Right cardiac atrium (tissue), 5 donors: ENCODE measurements at places on chromosomes 1 and 21. TPM values are rescaled to one million over a fixed set of nuclear protein-coding genes. Genes with fewer than 3 reads are reported as not detected.
A peak's percentile ranks its signal among the peaks of the same experiment; 100 is the strongest.

DNA sequence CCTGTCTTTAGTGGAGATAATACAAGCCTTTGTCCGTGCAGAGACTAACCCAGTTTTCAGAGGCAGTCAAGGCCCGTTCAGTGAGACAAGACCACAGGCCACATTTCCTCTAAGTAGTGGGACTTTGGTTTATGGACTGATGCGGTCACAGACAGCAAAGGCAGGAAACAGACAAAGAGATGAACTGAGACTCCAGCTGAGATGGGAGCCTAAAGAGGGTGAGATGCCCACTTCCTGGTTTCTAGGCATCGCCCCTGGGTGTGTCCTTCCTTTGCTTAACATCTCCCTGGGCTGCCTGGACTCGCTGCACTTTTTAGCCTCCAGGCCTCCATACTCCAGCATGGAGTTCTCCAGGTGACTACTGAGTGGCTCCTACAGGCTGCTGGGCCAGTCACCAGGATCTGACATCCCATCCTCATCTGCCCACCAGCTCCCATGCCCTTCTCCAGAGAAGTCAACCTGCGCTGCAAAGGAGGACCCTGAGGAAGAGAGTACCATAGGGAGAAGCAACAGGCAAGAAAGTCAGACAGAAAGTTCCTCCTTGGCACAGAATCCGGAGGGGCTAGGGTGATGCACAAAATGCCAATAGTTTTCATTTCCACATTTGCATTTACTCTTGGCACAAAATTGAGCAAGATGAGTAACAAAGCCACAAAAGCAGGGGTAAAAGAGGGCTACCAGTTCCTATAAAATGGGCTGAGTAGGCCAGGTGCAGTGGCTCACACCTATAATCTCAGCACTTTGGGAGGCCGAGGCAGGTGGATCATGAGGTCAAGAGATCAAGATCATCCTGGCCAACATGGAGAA, 15.1 kb downstream of the THEMIS2 start:
- DNase-seq: no peak

GRCh38 chr1:3902111-3902511, 2.0 kb upstream of the C1orf174 start:
- peak; percentile 70 for DNase-seq

DNA sequence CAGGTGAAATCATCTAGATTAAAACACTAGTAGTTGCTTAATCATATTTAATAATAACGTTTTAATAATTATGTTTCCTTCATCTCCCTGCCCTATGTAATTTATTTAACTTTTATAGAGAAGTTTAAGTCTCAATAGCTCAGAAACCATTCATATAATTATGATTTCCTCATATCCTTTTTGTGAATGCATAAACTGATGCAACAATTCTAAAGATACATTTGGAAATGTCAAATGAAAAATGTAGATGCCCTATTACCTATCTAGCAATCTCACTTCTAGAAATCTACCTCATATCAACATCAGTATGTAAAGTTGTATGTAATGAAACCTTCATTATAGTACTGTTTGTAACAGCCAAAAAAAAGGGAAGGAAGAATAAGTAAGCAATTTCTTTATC, 10.5 kb downstream of the DRAM2 start:
- no peak for DNase-seq

GRCh38 chr1:7299994-7300393, 471.1 kb upstream of the VAMP3 start:
- DNase-seq: no peak

DNA sequence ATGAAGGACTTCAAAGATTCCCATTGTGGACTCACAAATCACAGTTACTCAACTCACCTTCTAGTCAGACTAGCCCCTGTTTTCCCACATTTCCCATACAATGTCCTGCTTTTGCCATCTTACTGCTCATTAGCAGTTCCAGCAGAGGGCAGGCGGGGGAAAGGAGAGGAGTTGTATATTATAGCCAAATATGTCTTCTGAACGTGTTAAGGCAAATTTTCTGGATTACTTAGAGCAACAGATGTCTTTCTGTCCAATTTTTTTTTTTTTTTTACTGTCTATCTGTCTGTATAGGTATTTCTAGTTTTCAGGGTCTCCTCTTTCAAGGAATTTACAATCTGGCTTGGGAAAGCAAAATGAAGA, 29.9 kb upstream of the DDAH1 start:
- peak; percentile 45 for DNase-seq

GRCh38 chr1:182783068-182783467, 6.5 kb upstream of the NPL start:
- no peak for DNase-seq

DNA sequence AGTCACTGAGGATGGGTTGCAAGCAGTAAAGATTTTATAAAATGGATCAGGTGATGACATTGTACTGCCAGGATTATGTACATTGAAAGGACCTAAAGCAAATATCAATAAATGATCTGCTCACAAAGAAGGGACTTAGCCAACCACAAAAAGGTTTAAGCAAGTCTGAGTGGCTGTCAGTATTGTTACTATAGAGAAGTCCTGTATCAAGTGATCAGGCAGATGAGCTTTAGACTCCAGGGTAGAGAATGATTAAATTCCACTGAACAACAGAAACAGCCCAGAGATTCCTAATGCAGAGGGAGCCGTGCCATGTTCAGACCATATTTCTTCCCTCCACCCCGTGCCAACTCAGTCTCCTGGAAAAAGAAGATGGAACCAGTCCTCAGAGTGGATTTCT, 138.9 kb downstream of the SETD4 start:
- DNase-seq: no peak

DNA sequence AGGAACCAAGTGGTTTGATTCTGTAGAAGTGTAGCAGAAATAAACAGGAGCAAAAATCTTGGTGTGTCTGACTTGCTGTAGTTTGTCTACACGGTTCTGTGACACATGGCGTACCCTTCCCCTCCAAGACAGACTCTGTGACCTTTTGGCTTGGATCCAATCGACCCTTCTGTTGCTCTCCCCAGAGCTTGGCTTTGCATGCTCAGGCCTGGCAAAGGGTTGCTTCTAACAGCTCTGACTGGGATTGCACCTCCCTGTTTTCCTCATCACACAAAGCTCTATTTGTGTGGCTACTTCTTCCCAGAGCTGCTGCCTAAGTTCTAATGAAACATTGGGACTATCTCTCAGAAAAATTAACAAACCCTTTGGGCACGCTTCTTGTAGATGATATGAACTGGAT, 24.0 kb downstream of the NGF start:
- DNase-seq: peak; percentile 59

GRCh38 chr1:110107867-110108469, 4.3 kb upstream of the UBL4B start:
- DNase-seq: no peak

- peak; percentile 90 for DNase-seq
Observed at GRCh38 chr1:27598902-27599528, 4.9 kb downstream of the AHDC1 start.

GRCh38 chr1:208803011-208803811, 559.0 kb upstream of the PLXNA2 start:
- DNase-seq: no peak

The MPL gene
- 1.3 TPM for total RNA-seq

The ARMH1 gene
- 0.59 TPM for total RNA-seq

The OR2T11 gene
- not detected for total RNA-seq

The TEKT2 gene
- not detected for total RNA-seq

The MCOLN3 gene
- 18.9 TPM for total RNA-seq

The RGS8 gene
- total RNA-seq: 0.33 TPM

The CIART gene
- 5.5 TPM for total RNA-seq

The VANGL1 gene
- total RNA-seq: 6.1 TPM

The PLA2G2A gene
- total RNA-seq: 134 TPM

The PLA2G2F gene
- total RNA-seq: not detected

The BTBD19 gene
- 5.8 TPM for total RNA-seq
